ENCODE measurements at places on chromosomes 1 and 21.
A peak's percentile ranks its signal among the peaks of the same experiment; 100 is the strongest.

DNA sequence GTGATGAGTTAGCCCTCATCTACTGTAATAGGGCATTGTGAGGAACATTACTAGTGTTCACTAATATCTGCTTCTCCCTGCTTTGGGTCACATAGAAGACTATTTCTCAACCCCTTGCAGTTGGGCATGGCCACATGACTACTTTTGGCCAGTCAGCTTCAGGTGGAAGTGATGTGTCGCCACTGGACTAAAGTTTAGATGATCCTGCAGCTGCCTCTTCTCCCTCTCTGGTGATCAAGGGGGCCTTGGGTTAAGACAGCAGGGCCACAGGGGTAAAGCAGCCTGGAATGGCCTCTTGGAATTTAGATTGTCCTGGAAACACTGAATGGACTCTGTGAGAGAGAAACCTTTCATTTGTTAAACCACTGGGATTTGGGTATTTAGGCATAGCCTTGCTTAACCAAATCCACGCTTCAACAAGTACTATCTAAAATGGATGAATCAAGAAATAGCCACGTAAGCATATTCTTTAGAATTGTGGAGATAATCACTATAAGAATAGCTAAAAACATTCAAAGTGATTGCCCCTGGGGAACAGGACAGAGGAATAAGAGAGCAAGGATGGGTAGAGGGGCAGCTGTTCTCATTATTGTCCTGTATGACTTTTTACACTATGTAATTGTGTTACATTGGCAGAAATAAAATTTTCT, 41.2 kb downstream of the OPRD1 start:
- no peak for DNase-seq

DNA sequence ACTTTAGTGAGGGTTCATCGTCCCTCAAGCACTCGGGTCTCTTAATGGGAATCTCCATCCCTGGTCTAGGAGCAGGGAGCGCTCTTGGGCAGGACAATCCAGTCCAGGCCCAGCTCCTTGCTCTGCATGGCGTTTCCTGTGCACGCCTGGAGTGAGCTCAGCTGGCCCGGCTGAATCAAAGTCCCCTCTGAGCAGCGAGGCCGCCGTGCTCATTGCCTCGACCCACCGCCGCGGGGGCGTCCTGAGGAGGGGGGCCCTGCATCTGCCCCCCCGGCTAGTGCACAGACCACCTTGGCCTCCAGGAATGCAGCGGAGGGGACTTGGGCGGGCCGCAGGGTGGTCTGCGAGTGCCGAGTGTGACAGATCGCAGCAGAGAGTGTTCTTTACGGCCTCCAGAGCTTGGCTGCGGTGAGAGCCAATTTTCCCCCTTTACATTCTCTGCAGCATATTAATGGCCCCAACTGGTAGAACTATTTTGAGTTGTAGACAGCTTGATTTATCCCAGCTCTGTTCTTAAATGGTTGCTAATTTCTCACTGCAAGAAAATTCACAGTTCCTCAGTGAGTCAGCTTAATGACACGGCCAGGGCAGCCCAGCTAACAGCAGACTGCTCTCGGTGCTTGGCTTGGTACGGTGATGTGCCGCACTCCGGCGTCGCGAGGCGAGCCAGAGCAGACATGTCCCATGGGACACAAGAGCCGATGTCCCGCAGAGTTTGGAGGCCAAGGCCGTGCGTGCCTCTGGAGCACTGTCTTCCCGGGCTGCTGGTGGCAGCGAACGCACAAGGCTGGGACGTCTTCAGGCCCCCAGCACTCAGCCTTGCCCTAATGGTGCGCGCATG, 39.8 kb downstream of the SNAP47 start:
- DNase-seq = no peak

GRCh38 chr1:151002051-151002450, 4.7 kb downstream of the MINDY1 start:
- DNase-seq = no peak

DNA sequence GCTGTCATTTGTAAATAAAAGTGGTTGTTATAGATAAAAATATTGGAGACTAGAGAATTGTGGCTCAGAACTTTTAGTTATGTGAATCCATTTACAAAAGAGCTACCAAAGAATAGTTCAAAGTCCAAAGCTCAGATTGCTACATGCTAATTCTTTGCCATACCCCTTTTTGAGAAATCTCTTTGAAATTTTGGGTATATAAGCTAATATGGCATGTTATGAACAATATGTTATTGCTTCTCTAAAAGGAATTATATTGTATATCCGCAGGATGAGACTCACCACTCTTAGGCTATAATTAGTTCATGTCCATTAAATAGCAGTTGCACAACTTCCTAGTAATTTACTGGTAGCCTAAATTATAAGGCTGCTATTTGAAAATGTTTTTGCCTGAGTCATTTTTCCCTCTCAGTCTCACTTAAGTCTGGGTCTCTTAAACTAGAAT, 178.0 kb downstream of the ZNF281 start:
- no peak for DNase-seq

DNA sequence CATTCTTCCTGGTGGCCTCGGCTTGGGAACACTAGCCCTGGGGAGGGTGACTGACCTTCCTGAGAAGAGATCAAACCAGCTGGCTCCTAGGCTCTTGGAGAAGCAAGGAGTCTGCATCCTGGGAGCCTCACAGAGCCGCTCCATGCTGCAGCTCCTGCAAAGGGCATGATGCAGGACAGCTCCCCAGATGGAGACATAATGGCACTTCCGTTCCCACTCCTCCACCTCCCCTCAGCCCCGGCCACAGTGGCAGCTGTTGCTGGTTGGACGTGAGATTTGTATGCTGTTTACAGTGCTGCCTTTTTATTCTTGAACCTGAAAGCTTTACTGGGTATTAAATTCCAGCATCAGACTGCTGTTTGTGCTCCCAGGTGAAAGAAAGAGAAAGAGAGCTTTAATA, 83.7 kb upstream of the CTTNBP2NL start:
- DNase-seq = no peak

GRCh38 chr21:32795376-32795775, 23.8 kb upstream of the PAXBP1 start:
- no peak for DNase-seq

DNA sequence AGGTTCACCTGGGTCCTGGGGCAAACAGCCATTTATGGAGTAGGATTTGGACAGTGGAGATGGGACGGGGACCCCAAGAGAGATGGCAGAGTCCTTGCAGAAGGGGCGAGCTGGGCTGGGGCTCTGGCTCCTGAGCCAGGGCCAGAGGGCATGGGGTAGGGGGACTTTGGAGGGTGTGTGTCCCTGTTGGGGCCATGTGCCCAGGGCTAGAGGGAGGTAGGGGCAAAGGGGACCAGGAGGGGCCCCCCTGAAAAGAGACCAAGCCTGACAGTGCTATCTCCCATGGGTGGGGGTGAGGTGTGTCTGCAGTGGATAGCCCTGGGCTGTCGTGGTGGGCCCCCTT, 92.3 kb downstream of the TRIM11 start:
- DNase-seq = no peak

DNA sequence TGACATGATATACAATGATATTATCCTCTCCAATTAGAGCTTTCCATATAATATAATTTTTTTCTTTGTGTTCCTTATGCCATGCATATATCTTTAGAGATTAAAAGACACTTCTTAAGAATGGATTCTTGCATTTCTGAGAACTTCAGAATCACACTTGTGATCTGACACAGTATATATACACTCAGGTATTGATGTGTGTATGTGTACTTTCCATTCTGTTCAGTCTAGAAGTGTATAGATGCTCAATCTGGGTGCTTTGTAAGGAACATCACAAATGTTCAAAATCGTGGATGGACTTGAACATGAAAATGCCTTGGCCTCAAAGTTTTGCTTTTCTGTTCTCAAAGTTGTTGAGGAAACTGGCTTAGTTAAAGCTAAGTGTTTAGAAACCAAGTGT, 102.7 kb downstream of the FGGY start:
- no peak for DNase-seq

- peak; percentile 3 for DNase-seq
These were observed 10.9 kb upstream of the CDK11B start for GRCh38 chr1:1669468-1670440.

GRCh38 chr1:6260961-6261614, at the start of gene GPR153:
Gene GPR153, minus strand, starts transcription at chr1:6261098. Its CDS starts 6,193 bp downstream, at chr1:6254905.
- peak; percentile 71 for DNase-seq

DNA sequence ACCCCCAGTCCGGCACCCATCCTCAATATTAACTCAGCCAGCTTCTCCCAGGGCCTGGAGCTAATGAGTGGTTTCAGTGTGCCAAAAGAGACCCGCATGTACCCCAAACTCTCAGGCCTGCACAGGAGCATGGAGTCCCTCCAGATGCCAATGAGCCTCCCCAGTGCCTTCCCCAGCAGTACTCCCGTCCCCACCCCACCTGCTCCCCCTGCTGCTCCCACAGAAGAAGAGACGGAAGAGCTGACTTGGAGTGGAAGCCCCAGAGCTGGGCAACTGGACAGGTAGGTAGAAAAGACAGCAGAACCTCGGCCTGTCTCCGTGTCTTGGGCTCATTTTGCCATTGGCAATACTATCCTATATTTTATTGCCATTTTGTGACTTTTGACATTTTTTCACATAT, 45.4 kb upstream of the IPO9 start:
- no peak for DNase-seq

- no peak for DNase-seq
These were observed 86.6 kb downstream of the OMA1 start for GRCh38 chr1:58459911-58460310.

GRCh38 chr1:214338212-214338611, 57.3 kb downstream of the SMYD2 start:
- DNase-seq = no peak

- DNase-seq = no peak
These were observed 41.4 kb upstream of the PLA2G2C start for GRCh38 chr1:20227704-20228103.

DNA sequence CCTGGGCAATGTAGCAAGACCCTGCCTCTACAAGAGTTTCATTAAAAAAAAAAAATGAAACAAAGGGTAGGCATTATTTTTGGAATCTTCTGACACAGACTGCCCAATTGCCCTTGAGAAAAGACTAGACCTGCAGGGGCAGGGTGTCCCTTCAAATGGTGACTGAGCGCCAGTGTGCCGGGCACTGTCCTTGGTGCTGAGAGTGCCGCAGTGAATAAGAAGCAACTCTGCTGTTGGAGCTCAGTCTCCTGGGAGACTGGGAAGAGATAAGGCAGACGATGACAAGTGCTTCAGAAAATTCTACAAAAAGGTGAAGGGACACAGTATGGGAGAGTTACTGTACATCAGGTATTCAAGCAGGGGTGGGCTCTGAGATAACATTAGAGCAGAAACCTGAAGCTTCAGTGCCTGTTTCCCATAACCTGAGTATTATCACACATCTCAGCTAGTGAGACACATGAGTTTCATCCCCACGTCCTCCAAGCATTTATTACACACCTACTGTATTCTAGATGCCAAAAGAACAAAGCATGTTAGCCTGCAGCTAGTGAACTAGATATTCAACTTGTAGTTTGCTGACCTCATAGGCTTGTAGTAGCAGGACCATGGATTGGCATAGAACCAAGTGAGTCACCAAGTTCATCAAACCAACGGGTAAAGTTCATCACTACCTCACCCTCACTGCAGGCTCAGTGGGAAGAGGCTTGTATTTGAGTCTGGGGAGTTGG, 18.4 kb upstream of the RPL11 start:
- peak; percentile 36 for DNase-seq

DNA sequence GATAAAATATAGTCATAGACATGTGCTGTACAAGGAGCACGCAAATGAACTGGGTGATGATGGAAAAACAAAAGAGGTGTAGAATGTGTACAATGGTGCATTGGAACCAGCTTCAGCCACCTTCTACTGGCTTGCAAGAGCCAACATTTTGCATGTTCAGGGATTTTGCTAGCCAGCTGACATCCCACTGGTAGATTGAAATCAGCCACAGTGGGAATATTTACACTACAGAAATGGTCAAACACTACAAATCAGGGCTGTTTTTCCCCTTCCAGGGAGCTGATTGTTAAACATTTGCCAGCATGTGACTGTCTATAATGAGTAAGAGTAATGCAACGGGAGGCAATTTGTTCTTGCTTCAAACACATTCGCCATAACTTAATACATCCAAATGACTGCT, 23.2 kb downstream of the PMVK start:
- no peak for DNase-seq

DNA sequence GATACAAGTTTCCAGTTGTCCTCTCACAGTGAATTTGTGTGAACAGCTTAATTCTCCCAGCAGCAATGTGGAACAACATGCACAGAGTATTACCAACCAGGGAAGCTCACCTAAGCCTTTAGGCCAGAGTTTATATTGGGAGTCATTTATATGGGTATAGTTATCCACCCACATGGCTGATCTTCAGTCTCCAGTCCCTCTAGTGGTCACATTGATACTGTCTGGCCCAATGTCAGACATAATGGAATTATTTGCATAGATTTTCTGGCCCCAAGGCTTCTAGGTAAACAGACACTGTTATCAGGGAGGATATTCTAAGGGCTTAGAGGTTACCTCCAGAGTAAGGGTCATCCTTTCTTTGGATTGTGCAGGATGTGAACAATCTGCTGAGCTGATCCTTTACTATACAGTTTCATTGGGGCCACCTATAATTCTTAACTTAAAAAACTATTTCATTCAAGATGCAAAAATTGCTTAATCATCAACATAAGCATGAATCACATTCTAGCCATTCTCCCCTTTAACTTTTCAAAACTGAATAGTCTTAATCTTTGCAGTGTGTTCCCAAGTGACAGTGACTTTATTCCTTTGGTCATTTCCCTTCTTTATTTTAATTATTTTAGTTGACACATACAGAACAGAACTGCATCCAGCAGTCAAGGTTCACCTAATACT, 210.9 kb downstream of the LTN1 start:
- DNase-seq = peak; percentile 51

DNA sequence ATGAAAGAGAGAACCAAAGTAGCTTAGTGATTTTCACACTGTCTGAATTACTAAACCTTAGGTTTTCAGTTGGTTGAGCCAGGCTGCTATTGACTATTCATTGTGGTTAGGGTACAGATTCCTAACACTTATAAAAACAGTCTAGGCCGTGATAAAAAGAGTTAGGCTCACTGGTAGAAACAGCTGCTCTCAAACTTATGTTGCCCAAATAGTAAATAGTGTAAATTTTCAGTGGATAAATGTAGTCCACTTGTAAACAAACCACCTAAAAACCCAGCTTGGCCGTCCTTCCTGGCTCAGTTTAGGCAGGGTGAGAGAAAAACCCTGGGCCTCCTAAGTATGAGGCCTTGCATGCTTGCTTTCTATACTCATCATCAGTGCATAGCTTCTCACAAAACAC, 34.9 kb downstream of the ARID1A start:
- no peak for DNase-seq

Measured in HEK293T (cell line).